Suppressor macrophage treated with lipopolysaccharide for 4 hours (primary cell): ENCODE measurements at places on chromosomes 12 and 14.

DNA sequence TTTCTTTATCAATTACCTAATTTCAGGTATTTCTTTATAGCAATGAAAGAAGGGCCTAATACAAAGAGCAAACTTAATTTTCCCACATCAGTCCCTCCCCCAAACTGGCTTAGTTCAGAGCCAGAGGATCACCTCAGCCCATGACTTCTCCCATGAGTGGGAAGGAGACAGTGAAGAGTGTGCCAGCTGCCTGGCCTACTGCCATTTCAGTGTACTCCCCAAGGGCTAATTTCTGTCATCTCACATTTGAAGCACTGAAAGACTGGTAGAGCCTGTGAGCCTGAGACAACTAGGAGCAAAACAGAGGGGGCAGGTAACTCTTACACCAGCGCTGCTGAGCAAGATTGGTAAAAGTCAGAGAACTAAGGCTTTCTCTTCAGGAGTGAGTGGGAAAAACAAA is 29.1 kb upstream of the ADAM20 start:
- DNase-seq, result no peak

GRCh38 chr12:109186993-109187653 is 70.7 kb downstream of the ACACB start:
- no peak for DNase-seq

- no peak for DNase-seq
These were observed 27.2 kb downstream of the GLT8D2 start for GRCh38 chr12:104022786-104023185.

DNA sequence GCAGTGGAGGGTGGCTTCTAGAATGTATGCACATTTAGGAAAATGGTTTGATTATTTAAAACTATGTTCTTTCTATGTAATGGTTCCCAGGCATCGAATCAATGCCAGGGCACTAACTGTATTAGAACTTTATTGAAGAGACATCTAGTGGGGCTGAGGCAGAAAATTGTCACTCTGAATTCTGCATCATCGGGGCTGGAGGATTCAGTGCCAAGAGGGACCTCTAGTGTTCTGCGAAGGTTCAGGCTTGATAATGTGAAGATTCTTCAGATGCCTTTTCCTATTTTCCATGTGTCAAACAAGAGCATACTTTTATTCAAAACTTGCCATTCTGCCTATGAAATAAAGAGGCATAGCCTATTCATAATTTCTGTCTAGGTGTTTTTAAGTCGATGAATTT is 146.3 kb downstream of the CAND1 start:
- DNase-seq, result no peak

DNA sequence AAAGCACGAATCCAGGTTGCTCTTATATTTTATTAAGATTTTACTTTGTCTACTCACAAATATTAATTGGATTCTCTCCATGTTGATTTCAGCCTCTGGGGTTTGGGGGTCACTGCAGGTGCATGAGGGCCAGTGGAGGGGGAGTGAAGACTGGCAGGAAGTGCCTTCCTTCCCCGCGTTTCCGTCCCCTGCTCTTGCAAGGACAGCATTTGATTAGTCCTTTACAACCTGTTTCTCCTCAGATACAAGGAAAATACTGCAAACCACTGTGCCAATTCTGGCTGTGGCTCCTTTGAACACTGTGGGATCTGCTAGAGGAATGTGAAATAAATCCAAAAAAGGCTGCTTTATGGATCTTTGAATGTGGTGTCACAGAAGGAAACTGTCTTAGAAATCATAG is 291.8 kb downstream of the ETNK1 start:
- no peak for DNase-seq

- DNase-seq, result no peak
These were observed 37.0 kb downstream of the KCNC2 start for GRCh38 chr12:75172611-75173010.

DNA sequence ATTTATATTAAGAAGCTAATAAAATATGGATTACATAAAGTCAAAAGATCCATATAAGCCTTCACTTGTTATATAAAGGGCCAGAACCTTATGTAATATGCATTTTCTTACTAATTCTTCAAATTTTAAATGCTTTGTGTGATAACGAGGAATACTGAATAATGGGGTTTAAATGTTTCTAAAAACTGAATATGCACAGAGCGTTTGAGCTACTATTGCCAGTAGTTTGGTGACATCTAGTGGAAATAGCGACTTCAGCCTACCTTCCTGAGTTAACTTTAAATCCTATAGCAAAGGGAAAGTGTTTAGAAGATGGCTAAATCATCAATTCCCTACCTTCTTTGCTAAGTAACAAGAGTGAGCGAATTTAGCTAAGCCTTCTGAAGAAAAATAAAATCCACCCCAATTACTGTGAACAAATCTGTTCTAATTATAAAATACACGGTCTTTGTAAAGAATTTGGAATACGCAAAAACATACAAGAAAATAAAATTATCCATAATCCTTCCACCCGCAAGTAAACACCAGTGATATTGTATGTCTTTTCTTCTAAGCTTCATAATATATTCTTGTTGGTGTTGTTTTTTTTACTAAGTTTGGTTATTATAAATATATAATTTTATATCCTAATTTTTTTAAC is 115.5 kb upstream of the G2E3 start:
- peak; percentile 17 for DNase-seq

DNA sequence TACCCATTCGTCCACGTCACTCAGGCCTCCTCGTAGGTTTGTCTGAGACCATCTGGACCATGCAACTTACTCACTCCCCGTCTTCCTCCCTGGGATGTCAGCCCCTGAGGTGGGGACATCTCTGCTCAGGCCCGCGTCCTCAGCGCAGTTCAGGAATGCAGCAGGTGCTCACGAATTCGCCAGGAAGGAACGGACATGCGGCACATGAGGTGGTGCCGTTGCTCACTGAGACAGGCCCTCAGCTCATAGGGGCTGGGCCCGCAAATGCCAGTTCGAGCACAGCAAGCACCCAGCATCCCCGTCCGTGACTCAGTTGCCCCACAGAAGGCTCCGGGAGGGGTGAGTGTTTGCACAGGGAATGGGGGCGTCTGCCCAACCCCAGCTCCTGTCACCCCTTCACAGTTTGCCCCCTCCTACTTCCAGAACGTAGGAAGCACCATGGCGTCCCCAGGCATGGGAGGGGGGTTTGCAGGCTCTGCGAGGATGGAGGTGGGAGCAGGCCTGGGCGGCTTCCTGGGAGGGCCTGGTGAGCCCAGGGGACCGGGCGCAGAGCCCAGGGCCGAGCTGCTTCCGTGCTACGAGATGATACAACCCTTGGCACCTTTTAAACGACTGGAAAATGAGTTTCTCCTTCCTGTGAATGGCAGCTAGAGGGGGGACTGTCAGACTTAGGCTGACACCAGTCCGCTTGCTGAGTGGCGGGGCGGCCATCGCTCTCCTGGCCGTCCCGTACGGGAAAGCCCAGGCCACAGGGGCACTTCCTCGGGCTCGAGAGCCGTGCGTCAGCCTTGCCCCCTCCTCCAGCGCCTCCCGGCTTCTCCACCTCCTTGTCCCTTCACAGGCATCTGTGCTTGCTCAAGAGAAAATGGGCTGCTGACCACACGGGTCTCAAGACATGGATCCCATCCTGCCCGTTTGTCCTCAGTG is 6.9 kb downstream of the GALNT9 start:
- DNase-seq, result no peak

GRCh38 chr14:69317780-69318179 is 57.8 kb downstream of the GALNT16 start:
- DNase-seq, result peak; percentile 76

DNA sequence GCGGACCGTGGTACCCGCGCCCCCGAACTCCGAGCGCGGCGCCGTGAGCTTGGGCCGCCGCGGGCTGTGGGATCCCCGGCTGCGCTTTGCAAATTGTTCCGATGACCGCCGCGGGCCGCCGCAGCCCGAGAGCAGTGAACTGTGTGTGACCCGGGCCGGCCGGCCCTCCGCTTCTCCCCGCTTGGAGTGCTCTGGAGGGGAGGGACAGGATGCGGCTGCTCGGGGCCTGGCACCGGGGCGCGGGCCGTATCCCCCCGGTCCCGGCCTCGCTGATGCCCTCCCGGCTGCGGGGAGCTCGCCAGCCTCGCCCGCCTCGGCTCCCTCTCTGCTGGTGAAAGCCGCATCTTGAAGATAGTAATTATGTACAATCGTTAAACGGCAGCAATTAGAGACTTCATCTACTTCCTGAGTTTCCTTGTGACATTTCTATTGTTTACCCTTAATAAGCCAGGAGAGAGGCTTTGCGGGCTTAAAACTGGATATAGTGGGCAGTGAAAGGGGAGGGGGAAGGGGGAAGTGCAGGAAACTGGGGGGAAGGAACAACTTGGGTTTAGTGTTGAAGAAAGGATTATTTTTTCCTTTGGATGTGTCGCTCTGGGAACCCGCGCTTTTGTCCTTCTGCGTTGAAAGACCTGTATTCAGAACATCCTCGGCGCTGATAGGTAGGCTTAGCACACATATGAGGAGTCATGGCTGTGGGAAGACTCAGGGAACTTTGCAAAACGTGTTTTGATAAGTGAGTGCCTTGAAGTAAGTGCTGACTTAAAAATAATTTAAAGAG is 1.2 kb downstream of the PELI2 start:
- DNase-seq, result peak; percentile 47

DNA sequence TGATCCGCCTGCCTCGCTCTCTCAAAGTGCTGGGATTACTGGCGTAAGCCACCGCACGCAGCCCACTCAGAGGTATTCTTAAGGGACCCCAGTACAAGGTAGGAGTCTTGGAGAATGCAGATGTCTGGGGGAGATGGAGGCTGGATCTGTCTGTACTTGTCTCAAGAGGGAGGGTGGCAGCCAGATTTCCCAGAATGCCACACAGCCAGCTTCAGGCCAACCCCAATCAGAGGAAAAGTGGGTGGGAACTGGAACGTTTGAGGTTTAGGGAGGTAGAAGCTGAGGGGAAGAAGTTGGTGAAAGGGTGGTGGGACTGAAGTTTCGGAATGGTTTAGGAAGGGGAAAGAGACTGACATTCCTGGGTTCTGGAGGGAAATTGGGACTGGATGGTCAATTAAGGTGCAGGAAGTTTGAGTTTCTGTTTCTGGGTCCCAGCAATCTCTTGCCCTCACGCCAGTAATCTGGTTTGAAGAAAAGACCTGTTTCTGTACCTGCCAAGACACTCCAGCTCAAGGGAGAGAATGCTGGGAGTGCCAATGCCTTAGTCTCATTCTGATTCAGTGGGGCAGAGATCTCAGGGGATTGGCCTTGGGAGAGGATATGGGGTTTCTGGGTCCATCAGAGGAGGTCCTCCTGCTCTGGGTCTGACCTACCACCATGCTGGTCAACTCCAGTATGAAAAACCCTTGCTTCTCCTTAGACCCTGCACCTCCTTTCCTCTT is 8.1 kb upstream of the ZNF385A start:
- DNase-seq, result no peak

GRCh38 chr14:22715186-22715812 is 51.2 kb upstream of the OXA1L start:
- no peak for DNase-seq

DNA sequence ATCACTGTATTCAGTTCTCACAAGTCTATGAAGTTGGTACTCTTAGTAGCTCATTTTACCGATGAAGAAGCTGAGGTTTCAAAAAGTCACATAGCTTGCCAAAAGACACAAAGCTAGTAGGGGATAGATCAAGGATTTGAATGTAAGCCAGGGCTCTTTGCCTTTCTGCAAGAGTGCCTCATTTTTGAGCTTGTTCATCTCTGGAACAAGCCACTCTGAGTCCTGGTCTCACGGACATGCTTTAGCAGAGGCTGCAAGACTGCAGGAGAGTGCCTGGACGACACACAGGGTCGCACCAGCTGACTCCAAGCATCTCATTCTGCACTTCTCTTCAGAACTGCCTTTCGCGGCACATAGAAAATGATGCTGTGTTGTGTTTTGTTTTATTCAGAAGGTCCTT is 3.7 kb downstream of the NUAK1 start:
- no peak for DNase-seq

DNA sequence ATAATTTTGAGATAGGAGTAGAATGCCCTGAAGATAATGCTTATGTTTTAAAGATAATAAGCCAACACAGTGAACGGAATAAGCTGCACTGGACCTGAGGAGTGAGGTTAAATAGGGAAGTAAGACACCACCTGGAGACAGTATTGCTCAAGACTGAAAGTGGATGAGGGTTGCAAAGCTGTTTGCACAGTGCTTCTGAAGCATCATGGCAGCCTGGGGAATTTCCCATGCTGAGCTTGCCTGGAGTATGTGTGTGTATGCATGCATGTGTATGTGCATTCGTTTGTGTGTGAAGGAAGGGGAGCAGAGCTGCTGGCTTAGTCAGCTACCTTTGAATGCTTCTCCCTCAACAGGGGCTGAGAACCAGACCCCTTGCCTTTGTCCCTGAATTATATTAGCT is 35.8 kb downstream of the BHLHE41 start:
- DNase-seq, result no peak

DNA sequence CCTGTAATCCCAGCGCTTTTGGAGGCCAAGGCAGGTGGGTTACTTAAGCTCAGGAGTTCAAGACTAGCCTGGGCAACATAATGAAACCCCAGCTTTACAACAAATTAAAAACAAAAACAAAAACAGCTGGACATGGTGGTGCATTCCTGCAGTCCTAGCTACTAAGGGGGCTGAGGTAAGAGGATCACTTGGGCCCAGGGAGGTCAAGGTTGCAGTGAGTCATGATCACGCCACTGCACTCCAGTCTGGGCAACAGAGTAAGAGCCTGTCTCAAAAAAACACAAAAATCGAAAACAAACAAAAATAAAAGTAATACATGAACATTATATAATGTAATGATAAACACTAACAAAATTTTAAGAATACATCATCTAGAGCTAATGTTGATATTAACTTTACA is 46.2 kb upstream of the GRIP1 start:
- no peak for DNase-seq

DNA sequence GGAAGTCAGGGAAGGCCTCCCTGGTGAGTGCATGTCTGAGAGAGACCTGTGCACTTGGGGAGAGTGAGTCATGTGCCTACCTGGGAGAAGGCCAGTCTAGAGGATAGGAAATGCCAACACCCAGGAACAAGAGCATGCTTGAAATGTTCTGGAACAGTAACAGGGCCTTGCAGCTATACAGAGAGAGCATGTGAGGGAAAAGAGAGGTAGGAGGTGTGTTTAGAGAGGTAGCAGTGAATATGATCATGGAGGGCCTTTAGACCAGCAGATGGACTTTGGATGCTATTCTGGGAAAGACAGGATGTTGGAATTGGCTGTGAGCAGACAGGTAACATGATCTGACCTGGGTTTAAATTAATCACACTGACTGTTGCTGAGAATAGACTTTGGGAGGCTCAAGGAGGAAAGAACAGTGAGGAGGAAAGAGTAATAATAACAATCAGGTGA is 1143.6 kb downstream of the FLRT2 start:
- no peak for DNase-seq
